ENCODE measurements at places on chromosomes 13 and 19. TPM values are rescaled to one million over a fixed set of nuclear protein-coding genes. Genes with fewer than 3 reads are reported as not detected.

Gene PLPPR3
- not detected for total RNA-seq

Gene PSG11
- total RNA-seq, result not detected

DNA sequence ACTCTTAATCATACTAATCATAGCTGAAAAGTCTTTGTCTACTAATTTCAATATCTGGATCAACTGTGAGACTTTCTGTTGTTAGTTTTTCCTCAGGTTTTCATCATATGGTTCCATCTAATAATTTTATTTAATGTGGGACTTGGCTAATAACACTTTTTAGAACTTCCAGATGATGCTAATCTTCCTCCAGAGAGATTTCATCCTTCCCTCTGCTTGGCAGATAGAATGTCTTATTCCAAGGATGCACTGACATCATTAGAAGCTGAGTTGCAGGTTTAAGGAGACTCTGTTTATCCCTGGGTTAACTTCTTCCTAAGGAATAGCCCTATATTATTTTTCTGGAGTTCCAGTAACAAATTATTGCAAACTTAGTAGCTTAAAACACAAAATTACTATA is 325.6 kb downstream of the COG6 start:
- no peak overlapping the region for H3K4me3 ChIP-seq
- no peak for DNase-seq
- H3K27ac ChIP-seq, result no peak overlapping the region
- no peaks in the 10 kb centered on the region for H3K27me3 ChIP-seq
- no peaks in the 10 kb centered on the region for H3K4me1 ChIP-seq

GRCh38 chr13:110301606-110302553 is 5.1 kb downstream of the COL4A1 start:
- H3K36me3 ChIP-seq, result peaks cover 6% of the 10 kb centered on the region
- H3K27ac ChIP-seq, result peak overlapping the region; percentile 99
- no peaks in the 10 kb centered on the region for H3K4me1 ChIP-seq
- H3K27me3 ChIP-seq, result no peaks in the 10 kb centered on the region
- H3K4me3 ChIP-seq, result no peak overlapping the region
- DNase-seq, result peak; percentile 56

Gene RNF113B
- total RNA-seq, result not detected

Gene C19orf85
- not detected for total RNA-seq
